RWPE1 (cell line): ENCODE measurements at places on chromosomes 12 and 14.
A peak's percentile ranks its signal among the peaks of the same experiment; 100 is the strongest.

GRCh38 chr14:54614296-54614695 lies 47.4 kb downstream of the SAMD4A start:
- DNase-seq = no peak

GRCh38 chr12:23098517-23098916 lies 473.5 kb downstream of the ETNK1 start:
- DNase-seq = no peak

- no peak for DNase-seq
These were observed 153.4 kb downstream of the FUT8 start for GRCh38 chr14:65565948-65566347.

DNA sequence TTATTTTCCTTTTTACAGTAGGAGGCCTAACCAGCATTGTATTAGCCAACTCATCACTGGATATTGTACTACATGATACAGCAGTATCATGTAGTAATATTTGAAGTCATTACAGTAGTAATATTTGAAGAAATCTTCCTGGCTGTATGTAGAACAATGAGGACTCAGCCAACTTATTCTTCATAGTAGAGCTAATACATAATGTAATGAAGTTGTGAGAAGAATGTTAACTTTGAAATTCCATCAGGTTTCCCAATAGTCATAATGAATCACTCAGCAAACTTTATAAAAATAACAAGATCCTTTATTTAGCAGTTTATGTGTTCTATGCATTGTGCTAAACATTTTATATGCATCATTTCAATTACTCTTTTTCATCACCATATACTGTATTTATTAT lies 61.8 kb downstream of the LRRK2 start:
- no peak for DNase-seq

DNA sequence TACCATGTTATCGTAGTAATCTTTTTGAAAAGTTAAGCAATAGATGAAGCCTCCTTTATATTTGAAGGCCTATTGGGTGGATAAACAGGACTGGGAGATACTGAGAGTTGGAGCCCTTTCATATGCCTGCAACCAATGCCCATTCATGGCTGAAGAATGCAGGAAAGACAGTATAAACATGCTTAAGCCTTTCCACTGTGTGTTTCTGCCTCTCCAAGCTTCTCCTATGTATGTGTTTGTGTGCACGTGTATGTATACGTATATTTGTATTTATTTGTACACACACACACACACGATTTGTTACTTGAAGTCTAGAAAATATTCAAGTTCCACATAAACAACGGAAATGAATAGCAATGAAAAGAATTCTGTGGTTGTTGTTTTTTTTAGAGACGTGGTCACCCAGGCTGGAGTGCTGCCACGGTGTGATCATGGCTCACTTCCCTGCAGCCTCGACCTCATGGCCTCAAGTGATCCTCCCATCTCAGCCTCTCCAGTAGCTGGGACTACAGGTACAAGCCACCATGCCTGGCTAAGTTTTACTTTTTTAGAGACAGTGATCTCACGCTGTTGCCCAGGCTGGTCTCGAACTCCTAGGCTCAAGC lies 1453.5 kb downstream of the AACS start:
- no peak for DNase-seq

GRCh38 chr12:75766263-75767160 lies 255.1 kb upstream of the KRR1 start:
- peak; percentile 51 for DNase-seq

DNA sequence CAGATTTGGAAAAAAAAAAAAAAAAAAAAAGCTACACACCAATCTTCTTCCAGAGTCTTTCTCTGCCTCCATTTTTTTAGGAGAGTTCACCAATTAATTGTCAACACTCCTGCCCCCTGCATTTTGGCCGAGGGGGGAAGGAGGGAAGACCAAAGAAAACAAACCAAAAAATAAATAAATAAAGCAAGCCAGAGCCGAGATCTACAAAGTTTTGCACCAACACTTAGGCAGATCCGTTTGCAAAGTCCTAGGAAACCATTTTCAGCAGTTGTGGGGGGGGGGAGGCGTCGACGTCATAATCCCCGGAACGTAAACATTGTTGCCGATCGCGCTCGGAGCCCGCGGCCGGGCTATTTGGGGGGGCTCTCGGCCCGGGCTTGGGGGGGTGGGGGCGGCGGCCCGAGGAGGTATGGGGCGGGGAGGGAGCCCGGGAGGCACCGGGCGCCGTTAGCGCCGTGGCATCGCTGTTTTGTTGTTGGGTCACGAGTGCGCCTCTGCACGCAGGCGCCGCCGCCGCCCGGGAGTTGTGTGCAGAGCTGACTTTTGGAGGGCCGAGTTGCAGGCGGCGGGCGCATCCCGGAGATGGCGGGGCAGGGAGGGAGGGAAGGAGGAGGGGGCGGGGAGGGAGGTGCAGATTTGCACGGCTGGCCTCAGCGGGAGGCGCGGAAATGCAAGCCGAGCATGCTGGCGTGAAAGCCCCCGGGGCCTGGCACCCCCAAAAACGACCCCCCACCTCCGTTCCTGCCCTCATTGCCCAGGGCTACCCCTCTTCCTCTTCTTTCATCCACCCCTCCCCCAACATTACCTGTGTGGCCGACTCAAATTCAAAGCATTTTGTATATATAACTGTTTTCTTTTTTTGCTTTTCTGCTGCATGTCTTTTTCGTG lies 598 bp downstream of the KDM2B start:
- DNase-seq = peak; percentile 65

GRCh38 chr12:49966511-49967041 lies 4.9 kb downstream of the AQP5 start:
- DNase-seq = no peak

GRCh38 chr12:92928421-92928961 lies 604 bp downstream of the EEA1 start:
- DNase-seq = no peak

DNA sequence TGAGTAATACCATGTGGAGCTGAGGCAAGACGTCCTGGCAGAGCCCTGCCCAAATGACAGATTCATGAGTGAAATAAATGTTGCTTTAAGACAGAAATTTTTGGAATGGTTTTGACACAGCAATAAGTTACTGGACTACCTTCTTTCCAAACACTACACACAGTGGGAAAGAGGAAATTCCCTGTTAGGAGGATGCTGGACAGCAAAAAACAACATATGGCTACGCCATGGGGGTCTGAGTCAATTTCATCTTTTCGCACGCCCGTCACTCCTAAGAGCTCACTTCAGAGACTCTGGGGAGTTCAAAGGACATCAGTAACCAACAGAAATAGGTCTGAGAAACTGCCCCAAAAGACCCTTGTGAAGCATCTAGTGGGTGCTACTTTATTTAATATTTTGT lies 55.4 kb downstream of the TMEM132C start:
- DNase-seq = no peak

- no peak for DNase-seq
These were observed 365.1 kb upstream of the PDE3A start for GRCh38 chr12:20003252-20003651.
